ENCODE measurements at places on chromosomes 6 and 20. TPM values are rescaled to one million over a fixed set of nuclear protein-coding genes. Genes with fewer than 3 reads are reported as not detected.

The TPBG gene
- 10.9 TPM for total RNA-seq

The SLC12A5 gene
- total RNA-seq = not detected

The TTBK1 gene
- 0.33 TPM for total RNA-seq

The VTA1 gene
- 5.9 TPM for total RNA-seq

The OR2H1 gene
- total RNA-seq = not detected

The HMGA1 gene
- 27.7 TPM for total RNA-seq

The DLK2 gene
- total RNA-seq = not detected

The TMEM217 gene
- not detected for total RNA-seq

The DOK5 gene
- not detected for total RNA-seq

The RIPPLY2 gene
- total RNA-seq = not detected

The ACTL10 gene
- 4.0 TPM for total RNA-seq

The BIRC7 gene
- total RNA-seq = not detected

GRCh38 chr20:53050338-53050737 is 78.2 kb downstream of the TSHZ2 start:
- DNase-seq = no peak

- DNase-seq = no peak
Measured at GRCh38 chr6:144066741-144067484, 28.5 kb downstream of the SF3B5 start.

GRCh38 chr6:147117011-147117410 is 87.2 kb upstream of the STXBP5 start:
- DNase-seq = no peak

- no peak for DNase-seq
Measured at GRCh38 chr20:47008842-47009518, 114.3 kb downstream of the EYA2 start.

- no peak for DNase-seq
Measured at GRCh38 chr6:161482517-161482858, 208.6 kb upstream of the AGPAT4 start.

GRCh38 chr6:112800916-112801315 is 453.8 kb downstream of the RFPL4B start:
- DNase-seq = no peak

- no peak for DNase-seq
Measured at GRCh38 chr20:53910351-53911002, 159.9 kb downstream of the BCAS1 start.

DNA sequence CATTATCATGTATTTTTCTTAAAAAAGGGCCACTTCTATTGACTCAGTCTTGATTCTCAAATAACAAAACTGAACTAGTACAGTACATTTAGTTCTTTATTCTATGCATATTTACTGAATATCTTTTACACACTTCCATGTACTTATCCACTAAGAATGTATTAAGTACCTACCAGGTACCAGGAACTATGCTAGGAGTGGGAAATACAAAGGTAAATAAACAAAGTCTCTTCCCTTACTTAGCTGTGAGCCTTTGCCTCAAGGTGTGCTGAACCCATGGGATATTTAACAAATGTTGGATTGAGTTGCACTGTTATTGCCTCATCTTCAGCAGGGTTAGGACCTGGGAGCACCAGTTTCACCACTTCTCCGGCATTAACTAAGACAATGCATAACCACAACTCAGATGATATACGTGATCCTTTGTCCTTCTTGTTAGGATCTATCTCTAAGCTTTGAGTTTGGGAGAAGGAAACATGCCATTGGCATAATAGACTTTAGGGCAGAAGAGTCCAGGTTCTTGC is 533.9 kb downstream of the TFAP2B start:
- no peak for DNase-seq

GRCh38 chr20:52438326-52438963 is 246.9 kb upstream of the ZFP64 start:
- no peak for DNase-seq

GRCh38 chr6:52517502-52518278 is 59.2 kb downstream of the TRAM2 start:
- DNase-seq = peak; percentile 66

DNA sequence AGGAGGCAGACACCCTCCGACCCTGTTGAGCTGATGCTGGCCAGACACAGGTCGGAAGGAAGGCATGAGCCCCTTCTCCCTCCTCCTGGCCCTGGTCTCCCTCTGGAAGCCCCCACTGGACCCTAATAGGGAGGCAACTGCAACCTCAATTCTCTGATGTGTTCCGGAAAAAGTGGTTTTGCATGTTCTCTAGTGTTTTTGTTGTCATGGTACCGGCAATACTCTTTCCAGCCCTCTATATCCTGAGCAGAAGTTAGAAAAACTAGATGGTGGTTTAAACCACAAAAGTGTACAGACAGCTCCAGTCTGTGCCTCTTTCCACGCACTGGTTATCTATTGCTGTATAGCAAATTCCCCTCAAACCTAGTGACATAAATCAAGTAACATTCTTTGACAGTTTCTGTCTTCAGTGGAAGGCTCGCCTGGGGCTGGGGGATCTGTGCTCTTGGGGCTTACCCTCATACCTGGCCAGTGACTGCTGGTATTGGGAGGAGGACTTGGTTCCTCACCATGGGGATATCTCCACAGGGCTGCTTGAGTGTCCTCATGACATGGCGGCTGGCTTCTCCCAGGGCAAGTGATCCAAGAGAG is 37.0 kb downstream of the SYTL3 start:
- DNase-seq = no peak

- DNase-seq = no peak
Measured at GRCh38 chr20:52172392-52173047, 19.1 kb downstream of the ZFP64 start.

DNA sequence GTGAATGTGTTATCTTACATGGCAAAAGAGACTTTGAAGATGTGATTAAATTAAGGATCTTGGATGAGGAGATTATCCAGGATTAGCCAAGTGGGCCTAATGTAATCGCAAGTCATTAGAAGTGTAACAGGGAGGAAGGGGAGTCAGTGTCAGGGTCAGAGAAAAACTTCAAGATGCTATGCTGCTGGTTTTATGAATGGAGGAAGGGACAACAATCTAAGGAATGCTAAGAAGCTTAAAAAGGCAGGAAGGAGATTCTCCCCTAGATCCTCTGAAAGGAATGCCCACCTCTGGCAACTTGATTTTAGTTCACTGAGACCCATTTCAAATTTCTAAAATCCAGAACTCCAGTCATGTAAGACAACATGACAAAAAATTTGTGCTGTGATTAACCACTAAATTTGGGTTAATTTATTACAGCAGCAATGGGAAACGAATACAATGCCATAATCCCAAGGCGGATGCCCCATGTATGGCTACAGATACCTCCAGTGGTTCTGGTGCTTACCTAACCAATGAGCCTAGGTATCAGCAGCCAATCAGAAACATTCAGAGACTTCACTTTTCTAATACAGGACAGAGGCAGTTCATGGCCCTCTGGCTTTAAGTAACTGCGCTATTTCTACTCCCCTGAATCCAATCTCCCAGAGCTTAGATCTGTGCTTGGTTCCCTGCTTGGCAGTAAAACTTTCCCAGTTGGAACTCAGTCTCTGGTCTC is 3.6 kb upstream of the TAAR8 start:
- no peak for DNase-seq

- DNase-seq = no peak
Measured at GRCh38 chr6:129521946-129522345, 188.0 kb downstream of the ARHGAP18 start.

- DNase-seq = no peak
Measured at GRCh38 chr6:100948381-100949133, 67.4 kb upstream of the ASCC3 start.

DNA sequence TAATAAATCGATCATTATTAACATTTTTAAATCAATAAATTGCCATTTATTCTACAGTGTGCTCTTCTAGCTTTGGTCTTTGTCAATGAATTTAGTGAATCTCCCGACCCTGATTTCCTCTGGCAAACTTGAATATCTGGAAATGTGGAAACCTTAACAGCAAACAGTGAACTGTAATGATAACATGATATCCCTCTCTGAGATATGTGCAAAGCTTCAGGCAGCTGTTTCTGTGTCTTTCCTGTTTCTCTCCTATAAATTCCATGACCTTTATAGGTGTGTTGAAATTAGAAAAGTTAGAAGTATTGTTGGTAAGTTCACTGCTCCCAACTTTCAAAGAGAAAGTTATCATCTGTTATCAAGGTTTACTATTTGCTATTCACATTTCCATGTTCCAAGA is 218.8 kb upstream of the RNF217 start:
- DNase-seq = no peak

DNA sequence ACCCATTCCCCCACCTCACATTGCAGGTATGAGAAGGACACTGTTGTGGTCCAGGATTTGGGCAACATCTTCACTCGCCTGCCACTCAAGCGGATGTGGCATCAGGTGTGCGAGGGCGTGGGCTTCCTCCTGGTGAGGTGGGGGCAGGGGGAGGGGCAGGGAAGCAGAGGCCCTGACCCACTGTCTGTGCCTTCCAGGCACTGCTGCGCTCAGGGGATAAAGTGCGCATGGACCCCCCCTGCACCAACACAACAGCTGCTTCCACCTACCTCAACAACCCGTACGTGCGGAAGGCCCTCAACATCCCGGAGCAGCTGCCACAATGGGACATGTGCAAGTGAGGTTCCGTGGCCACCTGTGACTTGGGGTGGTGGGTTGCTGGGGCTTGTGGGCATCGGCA is 3.7 kb downstream of the CTSA start:
- DNase-seq = no peak

DNA sequence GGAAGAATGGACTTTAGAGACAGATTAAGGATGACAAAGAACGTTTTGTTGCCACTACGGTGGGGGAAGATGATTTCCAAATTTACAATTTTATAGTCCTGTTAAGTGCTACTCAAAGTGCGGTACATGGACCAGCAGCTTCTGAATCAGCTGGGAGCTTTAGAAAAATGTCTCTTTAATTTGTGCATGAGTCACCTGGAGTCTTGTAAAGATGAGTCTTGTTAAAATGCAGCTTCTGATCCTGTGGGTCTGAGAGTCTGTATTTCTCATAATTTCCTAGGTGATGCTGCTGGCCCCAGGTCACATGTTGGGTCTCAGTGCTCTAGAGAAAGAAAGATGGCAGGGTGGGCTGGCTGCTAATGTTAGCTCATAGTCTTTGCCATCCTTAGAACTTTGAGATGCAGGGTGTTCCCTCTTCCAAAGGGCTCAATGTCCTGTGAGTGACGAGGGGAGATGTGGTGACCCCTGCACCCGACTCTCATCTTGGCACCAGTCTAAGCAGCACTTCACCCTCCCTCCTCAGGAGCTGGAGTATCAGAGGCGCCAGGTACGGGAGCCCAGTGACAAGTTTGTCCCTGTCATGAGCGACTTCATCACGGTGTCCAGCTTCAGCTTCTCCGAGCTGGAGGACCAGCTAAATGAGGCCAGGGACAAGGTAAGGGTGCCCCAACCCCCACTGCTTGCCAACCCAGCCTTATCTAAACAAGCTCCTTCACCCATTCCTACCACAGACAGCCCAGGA is 34.5 kb downstream of the MOCS1 start:
- no peak for DNase-seq

GRCh38 chr20:10565191-10565921 is 108.4 kb downstream of the JAG1 start:
- DNase-seq = no peak

- no peak for DNase-seq
Measured at GRCh38 chr6:35796236-35796635, 887 bp downstream of the CLPS start.

DNA sequence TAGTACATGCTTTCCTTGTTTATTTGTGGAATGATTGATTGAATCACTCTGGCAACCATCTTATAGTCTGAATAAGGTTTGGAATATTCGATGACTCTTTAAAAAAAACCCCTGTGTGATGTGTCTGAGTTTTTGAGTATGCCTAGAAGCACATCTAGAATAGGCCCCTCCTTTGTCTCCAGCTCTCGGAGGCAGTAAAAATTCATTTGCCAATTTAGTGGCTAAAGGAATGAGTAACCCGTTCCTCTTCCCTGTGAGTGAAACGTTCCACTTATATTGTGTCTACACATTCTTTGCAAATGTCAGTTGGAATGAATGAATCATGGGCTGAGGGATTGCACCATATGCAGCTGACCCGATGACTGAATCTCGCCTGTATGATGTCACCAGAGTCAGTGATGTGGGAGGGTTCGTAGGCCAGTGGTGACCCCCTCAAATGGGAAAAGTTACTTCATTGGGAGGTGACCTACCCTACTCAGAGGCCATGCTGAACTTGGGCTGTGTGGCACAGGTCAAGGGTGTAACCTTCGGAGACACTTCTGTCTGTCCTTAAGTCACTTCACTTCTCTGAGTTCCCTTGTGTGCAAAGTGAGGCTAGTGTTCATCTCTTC is 21.6 kb downstream of the MOCS3 start:
- DNase-seq = no peak

DNA sequence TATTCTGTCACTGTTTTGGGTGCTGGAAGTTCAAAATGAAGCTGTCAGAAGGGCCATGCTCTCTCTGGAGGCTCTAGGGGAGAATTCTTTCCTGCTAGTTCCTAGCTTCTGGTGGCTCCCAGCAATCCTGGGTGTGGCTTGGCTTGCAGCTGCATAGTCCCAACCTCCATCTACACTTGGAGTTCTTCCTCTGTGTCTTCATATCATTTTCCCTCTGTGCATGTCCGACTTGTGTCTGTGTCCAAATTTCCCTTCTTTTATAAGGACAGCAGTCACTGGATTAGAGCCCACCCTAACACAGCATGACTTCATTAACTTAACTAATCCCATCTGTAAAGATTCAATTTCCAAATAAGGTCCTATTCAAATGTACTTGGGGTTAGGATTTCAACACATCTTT is 23.3 kb upstream of the ENPP1 start:
- DNase-seq = no peak

DNA sequence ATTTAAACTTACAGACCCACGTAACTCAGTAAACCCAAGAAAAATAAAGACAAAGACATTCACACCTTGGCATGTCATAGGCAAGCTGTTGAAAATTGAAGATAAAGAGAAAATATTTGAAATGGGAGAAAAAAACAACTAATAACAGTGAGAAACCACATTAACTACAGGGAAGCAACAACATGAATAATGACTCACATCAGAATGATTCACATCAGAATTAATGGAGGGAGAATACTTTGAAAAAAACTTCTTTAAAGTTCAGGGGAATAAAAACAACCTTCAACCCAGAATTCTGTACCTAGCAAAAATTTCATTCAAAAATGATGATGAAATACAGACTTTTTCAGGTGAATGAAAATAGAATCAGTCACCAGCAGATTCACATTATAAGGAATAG is 32.9 kb upstream of the SLC22A3 start:
- no peak for DNase-seq

DNA sequence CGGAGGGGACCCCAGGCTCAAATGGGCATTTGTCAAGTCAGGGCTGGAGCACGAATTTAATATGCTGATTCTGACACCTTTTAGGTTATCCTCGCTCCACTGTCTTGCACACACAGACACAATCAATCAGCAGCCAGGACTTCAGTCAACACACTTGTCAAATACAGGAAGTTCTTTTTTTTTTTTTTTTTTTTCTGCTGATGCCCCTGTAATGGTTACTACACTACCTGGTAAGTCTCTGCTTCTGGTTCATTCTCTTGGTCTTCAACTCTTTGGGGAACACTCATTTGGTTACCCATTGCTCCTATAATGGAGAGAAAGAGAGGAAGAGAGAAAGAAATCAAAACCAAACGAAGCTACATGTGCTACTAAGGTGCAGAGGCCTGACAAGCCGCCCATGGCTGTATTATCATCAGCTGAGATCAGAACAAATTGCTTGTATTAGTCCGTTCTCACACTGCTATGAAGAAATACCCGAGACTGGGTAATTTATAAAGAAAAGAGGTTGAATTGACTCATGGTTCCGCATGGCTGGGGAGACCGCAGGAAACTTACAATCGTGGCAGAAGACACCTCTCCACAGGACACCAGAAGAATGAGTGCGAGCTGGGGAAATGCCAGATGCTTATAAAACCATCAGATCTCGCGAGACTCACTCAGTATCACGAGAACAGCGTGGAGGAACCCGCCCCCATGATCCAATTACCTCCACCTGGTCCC is 11.8 kb downstream of the BCAS1 start:
- DNase-seq = no peak
